ENCODE measurements at places on chromosomes 7 and 10. TPM values are rescaled to one million over a fixed set of nuclear protein-coding genes. Genes with fewer than 3 reads are reported as not detected.

DNA sequence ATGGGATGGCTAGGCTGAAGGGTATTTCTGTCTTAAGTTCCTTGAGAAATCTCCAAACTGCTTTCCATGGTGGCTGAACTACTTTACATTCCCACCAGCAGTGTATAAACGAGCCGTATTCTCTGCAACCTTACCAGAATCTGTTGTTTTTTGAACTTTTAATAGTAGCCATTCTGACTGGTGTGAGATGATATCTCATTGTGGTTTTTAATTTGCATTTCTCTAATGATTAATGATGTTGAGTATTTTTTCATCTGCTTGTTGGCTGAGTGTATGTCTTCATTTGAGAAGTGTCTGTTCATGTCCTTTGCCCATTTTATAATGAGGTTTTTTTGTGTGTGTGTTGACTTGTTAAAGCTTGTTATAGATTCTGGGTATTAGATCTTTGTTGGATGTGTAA lies 226.8 kb upstream of the IGFBP3 start:
- DNase-seq, result no peak

The LRRC18 gene
- polyA plus RNA-seq, result not detected

The MYPN gene
- polyA plus RNA-seq, result not detected

- no peak for DNase-seq
Observed at GRCh38 chr10:92697663-92698511, 8.1 kb downstream of the HHEX start.

The CALD1 gene
- 72.7 TPM for polyA plus RNA-seq

GRCh38 chr7:138396251-138397070 lies 63.6 kb upstream of the TRIM24 start:
- peak; percentile 94 for DNase-seq

- DNase-seq, result peak; percentile 10
Observed at GRCh38 chr7:67407392-67408071, 410.9 kb downstream of the TYW1 start.

DNA sequence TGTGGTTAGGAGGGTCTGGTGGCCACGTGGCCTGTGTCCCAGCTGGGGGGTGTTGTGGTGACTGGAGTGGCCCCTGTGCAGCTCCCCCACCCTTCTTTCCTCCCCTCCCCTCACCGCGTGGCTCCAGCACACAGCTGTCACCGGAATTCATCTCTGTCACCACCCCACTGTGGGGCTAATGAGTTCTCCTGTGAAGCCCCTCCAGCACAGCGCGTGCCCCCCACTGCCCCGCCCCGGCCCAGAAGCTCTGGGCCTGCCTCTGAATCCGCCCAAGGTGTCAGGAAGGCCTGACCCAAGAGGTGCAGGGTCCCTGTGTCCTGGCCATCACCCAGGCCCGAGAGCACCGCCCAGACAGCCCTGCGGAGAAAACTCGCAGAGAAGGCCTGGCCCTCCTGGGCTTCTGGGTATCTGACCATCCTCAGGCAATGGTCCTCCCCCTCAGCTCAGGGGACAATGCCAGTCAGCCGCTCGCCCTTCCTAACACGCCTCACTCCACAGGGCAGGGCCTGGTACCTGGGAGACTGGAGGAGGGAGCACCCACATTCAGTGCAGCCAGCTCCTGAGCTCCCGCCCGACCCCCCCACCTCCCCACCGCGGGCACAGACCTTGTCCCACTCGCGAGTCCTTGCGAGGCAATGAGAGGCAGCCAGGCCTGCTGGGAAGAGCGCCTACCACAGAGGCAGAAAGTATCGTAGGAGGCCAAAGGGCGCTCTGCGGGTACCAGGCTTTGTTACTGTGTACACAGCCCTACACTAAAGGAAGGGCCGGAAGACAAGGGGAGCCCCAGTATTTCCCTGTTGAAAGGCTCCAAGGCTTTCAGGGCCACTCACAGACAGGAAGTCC lies 38.2 kb downstream of the GBX1 start:
- no peak for DNase-seq

The CD36 gene
- 6.7 TPM for polyA plus RNA-seq

The LMOD2 gene
- polyA plus RNA-seq, result not detected

DNA sequence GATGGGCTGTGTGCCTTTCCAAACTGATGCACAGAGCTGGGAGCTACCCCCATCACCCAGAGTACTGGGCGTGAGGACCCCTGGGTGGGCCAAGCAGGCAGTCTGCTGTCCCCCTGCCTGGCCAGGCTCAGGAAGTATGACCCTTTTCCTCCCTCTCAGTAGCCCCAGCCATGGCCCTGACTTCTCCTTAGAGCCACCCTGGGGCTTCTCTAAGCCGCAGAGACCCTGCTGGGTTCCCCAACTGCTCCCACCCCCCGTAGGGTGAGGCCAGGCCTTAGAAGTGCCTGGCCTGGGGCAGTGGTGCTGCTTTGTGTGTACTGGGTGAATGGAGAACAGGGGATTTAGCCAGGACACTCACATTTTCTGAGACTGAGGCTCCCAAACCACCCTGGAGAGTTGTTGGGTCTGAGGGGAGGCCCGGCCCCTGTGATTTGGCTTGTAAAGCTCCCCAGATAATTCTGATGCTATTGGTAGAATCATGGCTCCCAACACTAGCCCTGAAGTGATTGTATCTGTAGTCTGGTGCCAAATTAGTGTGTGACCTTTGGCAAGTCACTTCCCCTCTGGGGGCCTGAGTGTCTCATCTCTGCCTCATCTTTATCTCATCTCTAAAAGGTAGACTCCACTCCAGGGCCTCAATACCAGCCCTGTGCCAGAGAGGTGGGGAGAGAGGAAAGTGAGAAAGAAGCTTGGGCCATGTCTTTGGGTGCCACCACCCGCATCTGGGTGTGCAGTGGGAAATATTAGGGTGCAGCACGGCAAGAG lies 99.7 kb upstream of the PPIF start:
- DNase-seq, result no peak

DNA sequence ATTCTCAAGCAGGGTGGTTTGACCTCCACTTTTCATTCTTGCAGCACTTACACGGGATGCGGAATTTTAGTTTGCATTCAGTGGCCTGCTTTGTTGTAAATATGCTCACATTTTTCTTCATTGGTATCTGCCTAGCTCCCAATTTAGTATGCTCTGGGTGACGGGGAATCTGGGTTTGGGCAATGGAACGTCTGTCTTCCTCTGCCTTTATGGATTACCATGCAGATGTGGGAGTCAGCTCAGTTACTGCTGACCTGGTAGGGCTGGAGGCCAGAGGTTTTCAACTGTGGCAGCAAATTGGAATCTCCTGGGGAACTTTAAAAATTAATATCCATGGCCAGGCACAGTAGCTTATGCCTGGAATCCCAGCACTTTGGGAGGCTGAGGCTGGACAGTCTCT lies 161.6 kb downstream of the CAMK1D start:
- no peak for DNase-seq

The PDGFA gene
- polyA plus RNA-seq, result 14.1 TPM

- no peak for DNase-seq
Observed at GRCh38 chr7:31418928-31419327, 78.4 kb upstream of the NEUROD6 start.

The ANKRD2 gene
- polyA plus RNA-seq, result 10.0 TPM

The ACTR3C gene
- 15.8 TPM for polyA plus RNA-seq

- DNase-seq, result no peak
Observed at GRCh38 chr7:29488977-29489376, 74.7 kb upstream of the PRR15 start.

DNA sequence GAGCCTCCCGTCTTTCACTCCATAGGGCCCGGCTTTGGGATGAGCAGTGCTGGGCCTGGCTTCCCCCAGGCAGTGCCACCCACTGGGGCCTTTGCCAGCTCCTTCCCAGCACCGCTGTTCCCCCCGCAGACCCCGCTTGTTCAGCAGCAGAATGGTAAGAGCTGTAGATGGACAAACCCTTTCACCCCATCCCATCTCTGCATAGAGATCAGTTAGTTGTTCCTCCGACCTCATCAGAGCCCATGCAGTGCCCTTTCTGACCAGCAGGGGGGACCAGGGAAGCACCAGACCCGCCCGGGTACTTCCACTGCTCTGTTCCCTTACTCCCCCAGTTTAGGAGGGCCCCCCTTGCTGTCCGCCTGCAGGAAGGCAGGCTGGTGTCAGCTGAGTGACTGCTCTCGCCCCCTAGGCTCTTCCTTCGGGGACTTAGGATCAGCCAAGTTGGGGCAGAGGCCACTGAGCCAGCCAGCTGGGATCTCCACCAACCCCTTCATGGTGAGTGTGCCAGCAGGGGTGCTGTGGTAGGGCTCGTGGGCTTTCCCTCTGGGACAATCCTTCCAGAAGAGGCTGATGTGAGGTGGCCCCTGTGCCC lies 9.8 kb downstream of the SAP25 start:
- DNase-seq, result peak; percentile 82

The NCF1 gene
- 0.92 TPM for polyA plus RNA-seq

The HABP2 gene
- 27.4 TPM for polyA plus RNA-seq

The ENKUR gene
- polyA plus RNA-seq, result 0.73 TPM

GRCh38 chr10:49270565-49270964 lies 28.4 kb upstream of the C10orf71 start:
- no peak for DNase-seq

DNA sequence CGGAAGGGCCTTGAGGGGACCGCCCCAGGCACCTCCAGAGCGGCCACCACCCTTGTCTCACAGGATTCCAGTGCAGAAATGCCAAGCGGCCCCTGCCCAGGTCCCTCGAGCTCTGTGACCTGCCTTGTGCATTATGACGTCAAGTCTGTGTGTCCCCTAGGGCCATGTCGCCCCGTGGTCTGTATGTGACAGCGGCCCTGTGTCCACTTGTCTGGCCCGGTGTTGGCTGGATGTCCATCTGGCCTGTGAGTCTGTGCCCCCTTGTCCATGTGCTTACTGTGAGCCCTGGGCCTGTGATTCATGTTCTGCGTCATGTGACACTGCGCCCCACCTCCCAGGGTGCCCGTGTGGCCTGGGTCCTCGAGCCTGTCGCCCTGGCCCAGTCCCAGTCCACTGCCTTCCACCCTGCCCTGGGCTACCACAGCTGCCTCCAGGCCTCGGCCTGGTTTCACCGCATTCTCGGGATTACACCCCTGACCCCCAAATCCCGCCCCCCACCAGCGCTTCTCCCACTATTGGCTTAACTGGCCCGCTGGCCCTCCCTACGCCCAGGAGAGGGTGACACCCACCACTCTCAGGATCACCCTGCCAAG lies 66.6 kb upstream of the ZNF722 start:
- no peak for DNase-seq

GRCh38 chr7:40947566-40947965 lies 755.3 kb downstream of the INHBA start:
- DNase-seq, result no peak

GRCh38 chr7:81331061-81332018 lies 412.5 kb upstream of the SEMA3C start:
- DNase-seq, result no peak

- DNase-seq, result peak; percentile 49
Observed at GRCh38 chr7:129797214-129797789, 155.5 kb downstream of the UBE2H start.

GRCh38 chr7:98409843-98410242 lies 9.0 kb upstream of the BAIAP2L1 start:
- no peak for DNase-seq

DNA sequence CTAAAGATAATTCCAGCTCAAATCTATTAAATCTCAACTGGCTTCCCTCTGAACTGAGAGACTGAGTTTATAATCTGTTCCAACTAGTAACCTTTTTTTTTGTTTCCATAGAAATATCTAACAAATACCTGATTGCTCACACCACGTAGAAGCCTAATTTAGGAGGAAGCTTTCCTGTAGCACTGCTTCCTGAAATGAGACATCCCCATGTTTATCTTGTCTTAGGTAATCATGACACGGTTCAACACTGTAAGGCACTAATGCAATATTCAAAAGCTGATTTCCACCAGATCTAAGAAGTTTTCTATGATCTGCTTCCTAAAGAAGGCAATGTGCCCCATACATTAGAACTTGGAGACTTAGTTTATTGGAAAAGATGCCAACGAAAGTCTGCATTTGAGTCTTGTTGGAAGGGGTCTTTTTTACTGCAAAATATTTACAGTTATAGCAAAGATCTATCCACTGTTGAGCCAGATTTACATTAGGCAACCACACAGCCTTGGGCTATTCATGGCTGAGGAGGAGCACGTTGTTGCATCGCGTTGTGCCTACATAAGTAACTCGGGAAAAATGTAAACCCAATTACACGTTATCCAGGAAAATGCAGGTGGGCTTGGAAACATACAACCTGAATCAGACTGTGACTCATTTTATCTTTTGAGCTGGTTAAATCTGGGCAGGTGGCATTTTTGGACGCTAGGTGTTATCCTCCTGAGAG lies 66.3 kb downstream of the VIPR2 start:
- peak; percentile 0 for DNase-seq

The GIMAP4 gene
- 28.9 TPM for polyA plus RNA-seq

DNA sequence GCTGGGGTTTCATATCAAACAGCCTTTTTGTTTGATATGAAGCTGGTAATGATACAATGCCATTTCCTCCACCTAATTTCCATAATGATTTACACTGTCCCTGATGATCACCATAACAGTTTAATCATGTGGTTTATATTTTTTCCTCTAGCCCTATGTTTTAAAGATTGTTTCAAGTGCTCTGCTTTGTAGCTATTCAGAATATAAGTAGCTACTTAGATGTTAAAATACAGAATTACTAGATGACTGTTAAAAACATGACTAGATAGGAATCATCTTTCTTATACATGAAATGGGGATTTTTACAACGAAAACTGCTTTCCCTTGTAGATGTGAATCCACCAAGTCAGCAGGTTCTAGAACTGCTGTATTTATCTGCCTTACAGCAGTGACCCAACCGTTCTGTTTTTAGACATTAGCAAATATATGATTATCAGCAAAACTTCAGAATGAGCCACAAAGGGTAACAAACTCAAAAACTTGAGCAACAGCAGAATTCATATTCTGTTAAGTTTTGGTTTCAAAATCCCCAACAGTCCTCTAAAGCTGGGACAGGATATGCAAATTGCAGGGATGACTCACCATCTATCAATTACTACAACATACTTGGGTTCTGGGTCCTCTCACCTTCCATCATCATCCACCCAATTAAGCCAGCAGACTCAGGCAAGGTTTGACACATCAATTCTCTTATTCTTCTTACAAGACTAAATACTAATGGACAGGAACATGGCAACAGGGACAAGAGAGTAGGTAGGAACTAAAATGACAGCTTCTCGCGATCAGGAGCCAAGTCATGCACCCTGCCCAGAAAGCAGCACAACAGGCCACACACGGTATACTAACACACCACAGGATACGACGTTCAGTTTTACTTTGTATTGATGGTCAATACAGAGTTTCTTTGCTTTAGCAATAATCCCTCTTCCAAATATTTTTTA lies 83.9 kb downstream of the PIP4K2A start:
- DNase-seq, result no peak

The MAGI2 gene
- 4.4 TPM for polyA plus RNA-seq

- no peak for DNase-seq
Observed at GRCh38 chr10:124196659-124197058, 103.3 kb upstream of the CHST15 start.

Data from kidney (tissue), 22 donors.